ENCODE measurements at places on chromosomes 1 and 21.

GRCh38 chr21:36696390-36697059, 2.4 kb upstream of the SIM2 start:
- no peak for DNase-seq

DNA sequence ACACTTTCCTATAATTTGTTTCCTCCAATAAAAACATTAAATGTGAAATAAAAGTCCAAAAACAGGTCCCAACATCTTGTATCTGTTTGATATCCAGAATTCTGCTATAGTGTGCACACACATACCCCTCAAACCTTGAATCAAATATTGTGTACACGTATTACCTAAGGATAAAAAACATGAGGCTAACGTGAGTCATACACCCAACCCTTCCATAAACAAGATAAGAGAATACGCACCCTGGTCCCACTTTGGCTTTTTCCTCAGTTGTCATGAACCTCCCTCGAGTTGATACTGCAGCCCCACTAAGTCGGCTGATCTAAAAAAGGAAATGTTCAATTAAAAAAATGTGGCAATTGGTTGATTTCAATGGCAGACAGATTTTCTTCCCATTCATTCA, 5.2 kb downstream of the KHDC4 start:
- no peak for DNase-seq

- DNase-seq = no peak
Measured at GRCh38 chr1:37776946-37777516, 12.1 kb upstream of the EPHA10 start.

DNA sequence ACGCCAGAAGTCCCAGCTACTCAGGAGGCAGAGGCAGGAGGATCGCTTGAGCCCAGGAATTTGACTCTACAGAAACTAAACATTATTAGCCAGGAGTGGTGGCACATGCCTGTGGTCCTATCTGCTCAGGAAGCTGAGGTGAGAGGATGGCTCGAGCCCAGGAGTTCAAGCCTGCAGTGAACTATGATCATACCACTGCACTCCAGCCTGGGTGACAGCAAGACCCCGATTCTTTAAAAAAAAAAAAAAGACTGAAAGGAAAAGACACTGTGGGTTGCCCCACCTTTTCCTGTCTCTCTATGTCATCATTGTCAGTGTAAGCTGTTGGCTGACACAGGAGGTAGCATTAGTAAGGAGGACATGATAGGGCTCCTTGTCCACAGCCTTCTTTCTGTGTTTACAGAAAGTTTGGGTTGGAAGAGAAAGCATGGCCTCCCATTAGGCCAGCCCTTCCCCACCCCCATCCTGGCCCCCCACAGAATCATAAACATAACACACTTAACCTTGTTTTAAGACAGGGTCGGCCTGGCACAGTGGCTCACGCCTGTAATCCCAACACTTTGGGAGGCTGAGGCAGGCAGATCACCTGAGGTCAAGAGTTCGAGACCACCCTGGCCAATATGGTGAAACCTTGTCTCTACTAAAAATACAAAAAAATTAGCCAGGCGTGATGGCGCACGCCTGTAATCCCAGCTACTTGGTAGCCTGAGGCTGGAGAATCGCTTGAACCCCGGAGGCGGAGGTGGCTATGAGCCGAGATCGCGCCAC, 20.6 kb upstream of the RCAN3 start:
- no peak for DNase-seq

- no peak for DNase-seq
Measured at GRCh38 chr1:173355281-173356031, 121.7 kb upstream of the PRDX6 start.

DNA sequence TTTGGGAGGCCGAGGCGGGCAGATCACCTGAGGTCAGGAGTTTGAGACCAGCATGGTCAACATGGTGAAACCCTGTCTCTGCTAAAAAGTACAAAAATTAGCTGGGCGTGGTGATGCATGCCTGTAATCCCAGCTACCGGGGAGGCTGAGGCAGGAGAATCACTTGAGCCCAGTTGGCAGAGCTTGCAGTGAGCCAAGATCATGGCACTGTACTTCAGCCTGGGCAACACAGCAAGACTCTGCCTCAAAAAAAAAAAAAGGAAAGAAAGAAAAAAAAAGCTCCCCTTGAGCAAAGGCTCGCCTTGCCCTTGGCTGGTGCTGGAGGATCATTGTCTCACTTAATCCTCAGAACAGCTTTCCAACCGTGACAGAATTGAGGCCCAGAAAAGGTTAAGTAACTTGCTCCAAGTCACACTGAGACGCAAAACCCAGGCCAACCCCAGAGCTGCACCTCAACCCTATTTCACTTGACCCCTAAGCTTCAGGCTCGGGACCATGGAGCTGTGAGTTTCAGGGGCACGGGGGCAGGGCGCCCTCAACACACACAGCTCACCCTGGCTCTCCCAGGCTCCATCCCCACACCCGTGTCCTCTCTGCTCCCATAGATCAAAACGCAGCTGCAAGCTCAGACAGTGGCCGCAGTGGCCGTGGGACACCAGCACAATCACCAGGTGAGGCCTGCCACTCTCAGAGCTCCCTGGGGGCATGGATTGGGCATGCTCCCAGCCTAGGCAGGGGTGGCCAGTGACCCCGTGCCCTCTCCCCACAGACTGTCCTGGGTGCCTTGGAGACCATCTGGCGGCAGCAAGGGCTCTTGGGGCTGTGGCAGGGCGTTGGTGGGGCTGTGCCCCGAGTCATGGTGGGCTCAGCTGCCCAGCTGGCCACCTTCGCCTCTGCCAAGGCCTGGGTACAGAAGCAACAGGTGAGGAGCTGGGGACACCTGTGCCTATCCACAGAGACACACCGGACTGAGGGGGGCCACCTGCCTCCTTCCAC, 1.6 kb downstream of the SLC25A34 start:
- DNase-seq = no peak

DNA sequence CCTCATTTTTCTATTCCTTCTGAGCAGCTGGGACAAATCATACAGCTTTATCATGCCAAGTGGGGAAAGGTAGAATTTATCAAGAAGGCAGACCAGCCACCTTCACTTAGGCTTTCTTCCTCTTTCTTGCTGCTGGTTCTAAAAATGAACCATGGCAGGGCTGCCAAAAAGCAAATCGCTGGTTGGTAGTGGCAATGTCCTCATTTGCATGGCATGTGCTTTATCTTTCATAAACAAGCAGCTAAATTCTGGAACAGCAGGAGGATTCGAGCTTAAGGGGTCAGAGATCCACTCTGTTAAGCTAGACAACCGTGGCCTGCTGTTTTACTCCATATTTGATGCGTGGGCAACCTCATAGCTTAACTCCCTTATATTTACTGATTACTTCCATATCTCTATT, 91.3 kb downstream of the RPE65 start:
- no peak for DNase-seq

DNA sequence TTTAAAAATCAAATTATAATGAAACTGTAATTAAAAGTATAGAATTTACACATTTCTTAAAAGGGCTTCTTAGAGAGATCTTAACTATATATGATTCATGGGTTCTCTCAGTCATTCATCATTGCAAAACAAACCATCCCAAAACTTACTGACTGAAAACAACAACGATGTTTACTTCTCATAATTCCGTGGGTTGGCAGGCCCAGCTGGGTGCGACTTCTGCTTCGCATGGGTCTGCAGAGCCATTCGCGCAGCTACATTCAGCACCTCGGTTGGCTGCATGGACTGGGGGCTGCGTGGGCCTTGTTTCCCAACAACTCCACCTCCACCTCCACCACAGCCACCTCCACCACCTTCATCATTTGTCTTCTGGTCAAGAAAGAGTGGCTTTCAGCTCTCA, 4.0 kb downstream of the SLAMF8 start:
- DNase-seq = no peak

- no peak for DNase-seq
Measured at GRCh38 chr1:174875306-174875705, 124.4 kb upstream of the CACYBP start.

GRCh38 chr1:166170726-166171125, 3.9 kb upstream of the FAM78B start:
- no peak for DNase-seq

GRCh38 chr1:192099328-192099727, 58.9 kb upstream of the RGS18 start:
- DNase-seq = no peak

GRCh38 chr1:94329986-94330385, 88.2 kb upstream of the ABCD3 start:
- DNase-seq = no peak

Measured in stimulated activated CD8-positive, alpha-beta memory T cell treated with anti-CD3 and anti-CD28 coated beads, Interleukin-7, amount 100 ng/mL, for 48 hours (primary cell).